Sciatic nerve (tissue), 2 donors: ENCODE measurements at places on chromosomes 4 and X. TPM values are rescaled to one million over a fixed set of nuclear protein-coding genes. Genes with fewer than 3 reads are reported as not detected.

PNMA6F gene
- total RNA-seq: not detected

GRCh38 chr4:41795796-41796385, 47.4 kb upstream of the PHOX2B start:
- DNase-seq: no peak

- DNase-seq: no peak
These were observed 822.1 kb upstream of the GALNTL6 start for GRCh38 chr4:170990989-170991589.

TMEM271 gene
- not detected for total RNA-seq

DNA sequence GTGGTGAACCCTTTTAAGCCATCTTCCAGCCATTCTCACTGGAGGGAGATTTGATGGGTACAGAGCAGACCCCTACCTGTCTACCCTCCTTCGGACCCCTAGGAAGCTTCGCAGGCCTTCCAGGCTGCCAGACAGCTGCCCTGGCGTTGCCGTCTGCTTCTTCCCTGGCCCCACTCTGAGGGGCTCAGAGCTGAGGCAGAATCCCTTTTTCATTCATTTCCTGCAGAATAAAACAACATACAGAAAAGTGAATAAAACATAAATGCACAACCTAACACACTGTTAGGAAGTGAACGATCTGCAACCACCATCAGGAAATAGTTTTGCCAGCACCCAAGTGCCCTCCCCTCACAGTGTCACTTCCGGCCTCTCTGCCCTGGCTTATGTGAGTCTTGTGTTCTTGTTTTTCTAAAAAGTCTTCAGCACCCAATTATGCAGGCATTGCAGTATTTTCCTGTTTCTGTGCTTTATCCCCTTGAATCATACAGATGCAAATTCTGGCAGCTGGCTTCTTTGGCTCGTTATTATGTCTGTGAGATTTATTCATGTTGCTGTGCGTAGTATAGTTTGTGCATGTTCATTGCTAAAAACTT, 5.6 kb upstream of the ADD1 start:
- DNase-seq: peak; percentile 69

SPACA5 gene
- total RNA-seq: not detected

DNA sequence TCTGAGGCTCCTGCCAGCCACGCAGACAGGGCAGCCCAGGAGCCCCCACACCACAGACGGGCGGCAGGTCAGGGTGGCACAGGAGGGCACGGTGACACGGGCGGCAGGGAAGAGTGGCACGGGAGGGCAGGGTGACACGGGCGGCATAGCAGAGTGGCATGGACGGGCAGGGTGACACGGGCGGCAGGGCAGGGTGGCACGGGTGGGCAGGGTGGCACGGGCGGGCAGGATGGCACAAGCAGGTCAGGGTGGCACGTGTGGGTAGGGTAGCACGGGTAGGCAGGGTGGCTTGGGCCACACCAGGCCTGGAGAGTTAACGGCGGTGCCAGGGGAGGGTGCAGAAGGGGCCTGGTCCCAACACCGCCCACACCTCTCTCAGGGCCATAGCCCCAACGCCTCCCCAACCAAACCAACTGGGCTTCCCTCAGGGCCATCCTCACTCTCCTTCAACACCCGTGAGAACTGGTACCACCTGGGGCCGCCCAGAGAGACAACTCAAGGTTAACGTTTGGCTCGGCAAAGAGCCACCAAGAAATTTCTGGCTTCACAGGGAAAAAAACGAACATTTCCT, 3.4 kb downstream of the CTBP1 start:
- peak; percentile 48 for DNase-seq

GRCh38 chrX:6954836-6955235, 192.7 kb upstream of the STS start:
- no peak for DNase-seq

GRCh38 chrX:112800971-112801775, 39.5 kb downstream of the AMOT start:
- DNase-seq: no peak

DNA sequence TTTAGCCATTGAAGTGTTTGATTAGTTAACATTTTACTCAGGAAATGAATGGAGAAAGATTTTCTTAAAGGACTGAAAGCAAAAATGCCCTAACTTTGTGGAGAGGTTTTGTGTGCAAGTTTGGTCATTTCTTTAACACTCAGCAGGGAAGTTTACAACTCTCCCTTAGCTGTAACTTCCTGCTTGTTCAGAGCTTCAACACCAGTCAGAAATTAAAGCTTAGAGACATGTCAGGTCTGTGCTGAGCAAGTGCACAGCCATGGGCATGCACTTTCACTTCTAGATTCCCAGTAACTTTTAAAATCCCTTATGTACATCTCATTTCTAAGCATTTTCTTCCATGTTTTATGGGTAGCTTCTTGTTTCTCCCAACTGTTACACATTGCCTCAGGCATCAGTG, 326.0 kb downstream of the ACTRT1 start:
- no peak for DNase-seq

CNKSR2 gene
- total RNA-seq: 16.8 TPM

DNA sequence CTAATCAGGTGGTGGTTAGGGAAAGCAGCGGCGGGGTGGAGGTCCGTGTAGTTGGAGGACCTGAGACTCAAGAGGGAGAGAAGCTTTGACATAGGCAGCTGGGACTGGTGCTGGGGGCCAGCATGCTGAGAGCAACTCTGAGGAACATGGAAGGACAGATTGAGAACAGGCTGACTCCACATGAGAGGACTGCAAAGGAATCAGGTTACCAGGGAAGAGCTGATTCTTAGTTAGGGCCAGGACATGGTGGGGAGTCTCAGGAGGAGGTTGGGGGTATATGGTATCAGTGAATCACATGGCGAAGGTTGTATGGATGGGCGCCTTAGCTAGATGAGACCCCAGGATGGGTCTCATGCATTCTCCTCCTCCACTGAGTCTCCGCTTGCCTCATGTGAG, 264.0 kb upstream of the BOD1L1 start:
- DNase-seq: no peak

PAK3 gene
- total RNA-seq: 49.4 TPM

DNA sequence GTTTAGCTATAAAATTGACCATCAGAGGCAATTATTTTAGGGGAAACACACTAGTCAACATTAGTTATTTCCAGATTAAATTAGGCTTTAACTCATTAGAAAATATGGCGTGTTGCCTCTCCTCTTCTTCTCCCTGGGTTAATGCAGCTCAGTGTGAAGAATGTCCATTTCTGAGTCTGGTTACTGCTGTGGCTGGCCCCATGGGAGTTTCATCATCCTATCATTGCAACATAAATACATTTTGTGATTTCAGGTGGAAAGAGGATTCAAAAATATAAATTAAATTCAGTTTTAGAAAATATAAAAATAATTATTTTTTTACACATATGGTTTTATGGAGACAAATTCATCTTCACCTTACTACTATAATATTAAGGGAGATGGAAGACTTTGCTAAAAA, 288.5 kb upstream of the ARSJ start:
- DNase-seq: no peak

GNRHR gene
- not detected for total RNA-seq

DNA sequence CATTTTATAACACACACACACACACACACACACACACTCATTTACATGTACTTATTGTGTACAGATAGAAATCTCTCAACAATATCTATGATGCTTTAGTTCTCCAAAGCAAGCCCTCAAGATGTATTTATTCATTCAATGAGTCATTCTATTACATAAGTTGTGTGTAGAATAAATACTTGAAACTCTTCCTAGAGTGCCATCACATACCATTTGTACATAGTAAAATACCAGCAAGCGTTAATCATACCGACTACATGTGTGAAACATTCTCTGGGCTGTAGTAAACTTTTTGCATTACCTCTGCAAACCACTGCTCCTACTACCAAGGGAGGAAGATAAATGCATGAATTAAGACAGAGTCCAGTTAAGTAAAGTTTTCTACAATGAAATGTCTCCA, 70.9 kb downstream of the EPHA5 start:
- no peak for DNase-seq

- DNase-seq: no peak
These were observed 752.9 kb downstream of the RPA4 start for GRCh38 chrX:97636473-97637140.

RBBP7 gene
- total RNA-seq: 93.8 TPM
